ENCODE measurements at places on chromosomes 1 and 21.

GRCh38 chr1:50822035-50822776, 137.9 kb downstream of the FAF1 start:
- no peak for DNase-seq

DNA sequence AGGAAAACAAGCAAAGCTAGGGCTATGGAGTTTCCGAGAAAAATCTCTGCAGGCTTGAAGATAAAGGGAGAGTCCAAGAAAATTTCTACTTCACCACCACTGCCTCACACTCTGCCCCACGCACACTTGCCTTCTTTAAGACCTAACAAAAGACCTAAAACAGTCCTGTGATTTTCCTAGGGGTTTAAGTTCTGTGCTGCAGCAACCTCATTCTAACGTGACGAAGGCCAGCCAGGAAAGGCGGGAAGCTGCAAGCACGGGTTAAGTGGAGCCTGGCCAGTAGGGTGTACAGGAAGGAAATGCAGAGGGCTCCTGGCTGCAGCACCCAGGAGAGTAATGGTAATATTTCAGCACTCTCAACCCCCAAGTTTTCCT, 1.5 kb downstream of the SPATA6 start:
- peak; percentile 74 for DNase-seq

DNA sequence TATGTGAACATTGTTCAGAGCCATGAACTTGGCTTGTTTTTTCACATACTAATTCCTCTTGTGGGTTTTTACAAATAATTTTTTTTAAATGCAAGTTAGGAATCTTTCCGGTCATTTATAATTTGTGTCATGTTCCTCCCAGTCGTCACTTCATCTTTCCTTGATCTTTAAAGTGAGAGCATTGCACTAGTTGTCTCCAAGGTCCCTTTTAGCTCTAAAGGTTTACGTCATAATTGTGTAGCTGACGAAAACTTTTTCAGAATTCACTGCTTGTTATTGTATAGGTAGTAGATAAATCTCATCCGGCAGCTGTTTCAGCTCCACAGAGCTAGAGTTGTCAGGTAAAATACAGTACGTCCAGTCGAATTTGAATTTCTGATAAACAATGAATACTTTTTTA, 33.6 kb downstream of the SOAT1 start:
- no peak for DNase-seq

DNA sequence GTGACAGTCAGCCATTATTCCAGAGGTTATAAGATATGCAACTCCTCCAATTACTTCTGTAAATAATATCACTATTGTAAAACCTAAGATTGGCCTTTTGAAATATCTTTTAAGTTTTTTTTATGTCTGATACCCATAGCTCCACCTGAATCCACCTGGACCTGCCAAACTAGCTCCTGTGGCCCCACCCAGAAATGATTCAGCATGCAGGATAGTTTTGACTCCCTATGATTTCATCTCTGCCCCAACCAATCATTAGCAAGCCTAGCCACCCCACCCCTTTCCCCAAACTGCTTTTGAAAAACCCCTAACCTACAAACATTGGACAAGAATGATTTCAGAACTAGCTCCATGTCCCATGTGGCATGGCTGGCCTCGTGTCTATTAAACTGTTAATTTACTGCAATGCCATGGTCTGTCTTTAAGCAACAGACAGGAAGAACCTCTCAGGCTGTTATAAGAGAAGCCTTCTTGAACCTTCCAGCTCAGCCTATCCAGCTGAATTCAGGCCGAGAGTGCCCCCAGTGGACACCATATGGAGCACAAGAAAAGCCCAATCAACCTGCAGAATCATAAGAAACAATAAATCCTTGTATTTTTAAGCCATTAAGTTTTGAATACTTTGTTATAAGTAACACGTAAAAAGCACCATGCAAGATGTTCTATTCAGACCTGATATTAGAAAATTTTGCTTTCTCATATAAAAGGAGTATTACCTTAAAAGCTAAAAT, 263.0 kb upstream of the ZRANB2 start:
- no peak for DNase-seq

- peak; percentile 52 for DNase-seq
Measured at GRCh38 chr1:53135735-53136114, 6.7 kb downstream of the SLC1A7 start.

DNA sequence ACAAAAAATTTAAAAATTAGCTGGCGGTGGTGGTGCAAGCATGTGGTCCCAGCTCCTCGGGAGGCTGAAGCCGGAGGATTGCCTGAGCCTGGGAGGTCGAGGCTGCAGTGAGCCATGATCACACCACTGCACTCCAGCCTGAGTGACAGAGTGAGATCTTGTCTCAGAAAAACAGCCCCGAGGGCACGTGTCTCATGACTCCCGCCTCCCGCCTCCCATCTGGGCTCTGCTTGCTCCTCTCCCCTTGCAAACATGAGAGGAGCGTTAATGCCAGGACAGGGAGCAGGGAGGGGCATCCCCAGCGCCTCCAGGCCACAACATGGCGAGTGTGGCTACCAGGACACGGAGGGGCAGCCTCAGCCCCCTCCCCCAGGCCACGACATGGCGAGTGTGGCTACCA, 28.3 kb downstream of the FAAP20 start:
- DNase-seq, result no peak

- DNase-seq, result no peak
Measured at GRCh38 chr1:175208773-175209492, 16.4 kb upstream of the KIAA0040 start.

- no peak for DNase-seq
Measured at GRCh38 chr1:240575981-240576662, 35.8 kb downstream of the GREM2 start.

GRCh38 chr1:147177611-147178380, 5.5 kb upstream of the PRKAB2 start:
- DNase-seq, result no peak

GRCh38 chr1:87061742-87062156, 147.3 kb downstream of the HS2ST1 start:
- no peak for DNase-seq

- no peak for DNase-seq
Measured at GRCh38 chr1:180260541-180260940, 30.5 kb downstream of the LHX4 start.

DNA sequence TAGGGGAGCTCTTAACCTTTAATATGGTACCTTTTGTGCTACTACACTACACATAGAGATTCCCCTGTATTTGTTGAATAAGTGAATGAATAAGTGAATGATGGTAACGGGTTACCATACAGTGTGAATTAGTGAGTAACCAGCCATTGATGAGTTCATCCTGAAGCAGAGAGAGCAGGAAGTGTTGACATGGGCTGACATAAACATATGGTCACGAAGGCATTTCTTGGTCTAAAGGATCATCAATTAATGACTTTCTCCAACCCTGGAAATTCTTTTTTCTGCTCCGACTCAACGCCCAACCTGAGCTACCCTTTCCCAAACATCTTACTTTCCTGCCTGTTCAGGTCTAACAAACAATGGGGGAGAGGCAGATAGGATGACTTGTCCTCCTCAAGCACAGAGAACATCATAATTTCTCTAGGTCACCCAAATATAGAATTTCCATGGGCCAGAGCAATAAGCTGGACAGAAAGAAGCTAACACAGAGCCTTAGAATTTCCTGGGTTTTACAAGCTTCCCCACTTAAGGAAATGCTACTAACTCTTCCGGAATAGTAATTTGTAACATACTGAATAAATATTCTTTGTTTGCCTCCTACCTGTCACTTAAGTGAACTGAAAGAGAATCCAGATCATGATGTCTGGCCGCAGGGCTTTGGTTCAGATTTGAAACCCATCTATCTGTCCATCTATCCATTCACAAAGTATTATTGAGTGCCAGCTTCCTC, 114.7 kb upstream of the NGF start:
- no peak for DNase-seq

- no peak for DNase-seq
Measured at GRCh38 chr1:214317734-214318133, 36.8 kb downstream of the SMYD2 start.

GRCh38 chr1:167821356-167821685, 92.6 kb downstream of the ADCY10 start:
- DNase-seq, result no peak

GRCh38 chr1:33001282-33001681, 35.4 kb downstream of the AK2 start:
- DNase-seq, result no peak

- DNase-seq, result no peak
Measured at GRCh38 chr21:26087223-26087918, 83.2 kb downstream of the APP start.

DNA sequence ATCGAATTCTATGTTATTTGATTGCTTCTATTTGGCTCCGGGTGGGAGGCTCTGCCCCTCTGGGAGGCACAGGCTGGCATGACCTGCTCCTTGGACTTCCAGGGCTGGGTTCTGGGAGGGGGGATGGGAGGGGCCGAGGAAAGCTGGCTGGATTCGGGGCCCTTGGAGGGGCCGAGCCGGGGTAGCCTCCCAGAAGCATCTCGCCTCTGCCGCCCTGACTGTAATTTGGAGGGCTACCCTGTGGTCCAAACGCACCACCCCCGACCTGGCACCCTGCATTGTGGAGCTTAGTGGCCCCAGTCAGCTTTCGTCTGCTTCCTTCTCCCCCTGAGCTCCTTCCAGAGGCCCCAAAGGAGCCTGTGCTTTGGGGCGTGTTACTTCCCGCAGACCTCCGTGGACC, 85.4 kb upstream of the TMEM51 start:
- no peak for DNase-seq

DNA sequence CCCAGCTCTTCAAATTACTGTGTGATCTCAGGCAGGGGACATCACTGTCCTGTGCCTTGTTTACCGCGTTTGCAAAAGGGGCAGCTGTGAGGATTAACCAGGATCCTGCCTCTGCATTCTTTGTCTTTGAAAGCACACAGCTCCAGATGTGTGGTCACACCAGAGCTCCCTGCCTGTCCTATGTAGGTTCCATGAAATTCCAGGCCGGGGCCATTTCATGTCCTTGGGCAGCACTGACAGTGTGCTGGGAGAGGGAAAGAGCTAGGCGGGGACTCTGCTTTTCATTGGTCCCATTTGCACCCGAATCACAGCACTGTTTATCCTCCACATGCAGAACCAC, 42.2 kb upstream of the SELENON start:
- no peak for DNase-seq

DNA sequence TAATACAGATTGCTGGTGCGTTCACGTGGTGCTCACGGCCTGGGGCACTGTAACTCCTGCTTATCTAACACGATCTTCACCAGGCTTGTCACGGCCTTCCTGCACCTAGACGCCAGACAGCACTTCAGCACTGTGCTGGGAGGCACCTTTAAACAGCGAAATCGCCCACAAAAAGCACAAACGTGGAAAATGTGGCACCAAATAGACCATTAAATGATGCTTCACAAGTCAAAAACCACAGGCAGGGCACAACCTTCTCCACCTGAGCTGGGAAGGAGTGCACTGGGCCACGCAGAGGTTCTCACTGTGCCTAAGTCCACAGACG, 20.0 kb downstream of the IBA57 start:
- no peak for DNase-seq

DNA sequence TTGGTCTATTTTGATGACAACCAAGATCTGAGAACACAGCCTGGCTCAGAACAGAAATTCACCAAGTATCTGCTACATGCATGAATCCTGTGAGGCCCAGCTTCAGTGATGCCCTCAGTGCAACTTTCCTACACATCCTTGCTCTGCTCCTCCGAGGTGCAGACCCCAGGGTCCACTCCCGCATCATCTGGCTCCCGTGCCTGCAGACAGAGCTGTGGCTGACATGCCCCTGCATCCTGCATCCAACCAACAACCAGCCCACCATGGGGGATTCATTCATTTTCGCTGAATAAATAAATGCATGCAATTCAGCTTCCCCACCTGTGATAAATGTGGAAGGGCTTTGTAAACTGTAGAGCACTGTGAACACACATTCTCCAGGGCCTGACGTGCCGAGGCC, 112.3 kb downstream of the GLIS1 start:
- peak; percentile 59 for DNase-seq

- DNase-seq, result no peak
Measured at GRCh38 chr1:91833946-91834345, 52.0 kb downstream of the TGFBR3 start.

DNA sequence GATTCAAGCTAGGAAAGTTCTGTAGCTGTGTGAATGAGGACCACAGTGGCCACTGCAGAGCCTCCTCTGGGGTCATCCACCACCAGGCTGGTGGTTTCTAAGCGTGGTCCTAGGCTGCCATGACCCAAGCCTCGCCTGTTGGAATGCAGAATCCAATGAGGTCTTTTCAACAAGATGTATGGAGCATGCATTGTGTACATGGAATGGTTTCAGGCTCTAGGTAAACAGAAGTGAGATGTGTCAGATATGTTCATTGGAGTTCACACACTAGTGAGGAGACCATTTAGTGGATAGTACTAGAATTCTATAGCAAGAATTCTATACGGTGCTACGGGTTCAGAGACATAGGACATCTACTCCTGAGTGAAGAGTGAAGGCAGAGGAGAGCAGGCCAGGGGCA, 10.7 kb downstream of the RNU5D-1 start:
- no peak for DNase-seq
